NCI-H1105 (cell line): ENCODE measurements at places on chromosomes 11 and 22.

DNA sequence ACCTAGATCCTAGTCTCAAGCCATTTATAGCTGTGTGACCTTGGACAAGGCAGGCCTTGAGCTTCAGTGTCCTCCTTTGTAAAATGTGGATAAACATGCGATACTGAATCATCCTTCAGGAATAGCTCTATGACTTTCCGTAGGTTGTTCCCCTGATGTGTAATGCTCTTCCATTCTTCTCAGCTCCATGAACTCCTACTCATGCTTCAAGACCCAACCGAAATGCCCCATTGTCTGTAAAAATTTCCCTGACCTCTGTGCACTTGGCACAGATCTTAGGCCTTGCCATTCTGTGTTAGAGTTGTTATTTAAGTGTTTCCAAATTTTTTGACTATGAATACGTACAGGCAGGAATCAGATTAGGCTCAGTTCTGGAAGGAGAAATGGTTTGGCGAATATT is 3.3 kb upstream of the BEST1 start:
- DNase-seq = no peak

GRCh38 chr11:1031121-1031899 is 5.2 kb downstream of the MUC6 start:
- DNase-seq = no peak

- no peak for DNase-seq
These were observed 275.0 kb downstream of the ST3GAL4 start for GRCh38 chr11:126630488-126630887.

- no peak for DNase-seq
These were observed 43.8 kb upstream of the RTL6 start for GRCh38 chr22:44541671-44542319.

DNA sequence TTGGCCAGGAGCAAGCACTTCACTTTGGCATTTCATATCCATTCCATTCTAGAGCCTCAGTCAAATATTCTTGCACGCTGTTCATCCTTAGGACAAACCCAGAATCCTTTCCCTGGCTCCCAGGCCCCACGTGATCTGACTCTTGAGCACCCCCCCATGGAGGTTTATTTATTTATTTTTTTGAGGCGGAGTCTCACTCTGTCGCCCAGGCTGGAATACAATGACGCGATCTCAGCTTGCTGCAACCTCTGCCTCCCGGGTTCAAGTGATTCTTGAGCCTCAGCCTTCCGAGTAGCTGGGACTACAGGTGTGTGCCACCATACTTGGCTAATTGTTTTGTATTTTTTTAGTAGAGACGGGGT is 12.7 kb upstream of the TSGA10IP start:
- no peak for DNase-seq

DNA sequence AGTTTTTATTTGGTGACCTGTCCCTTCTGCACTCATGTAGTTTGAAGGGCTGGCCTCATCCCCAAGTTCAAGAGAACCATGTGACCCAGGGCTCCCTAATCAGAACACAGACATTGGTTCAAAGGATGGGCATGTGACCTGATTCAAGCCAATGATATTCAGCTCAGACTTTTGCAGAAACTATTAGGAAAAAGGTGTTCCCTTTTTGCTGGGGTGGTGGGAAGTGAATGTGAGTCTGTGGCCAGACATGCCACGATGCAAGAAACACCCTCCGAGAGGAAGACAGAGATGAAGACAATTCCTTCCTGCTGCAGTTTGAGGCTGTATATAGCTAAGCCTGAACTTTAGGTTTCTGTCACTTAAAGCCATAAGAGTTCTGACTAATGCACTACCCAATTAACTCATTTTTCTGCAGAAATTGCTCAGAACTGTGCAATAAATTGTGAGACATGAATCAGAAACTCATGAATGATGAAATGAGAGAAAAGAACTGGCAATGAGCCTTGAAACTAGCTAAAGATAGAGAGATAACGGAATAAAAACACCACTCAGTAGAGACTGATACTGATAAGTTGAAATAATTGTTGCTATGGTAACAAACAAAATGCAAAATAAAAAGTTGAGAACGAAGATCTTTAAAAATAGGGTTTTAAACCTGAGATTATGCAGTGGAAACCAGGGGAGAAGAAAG is 9.2 kb upstream of the MAPK1 start:
- no peak for DNase-seq

GRCh38 chr11:20155683-20156279 is 4.5 kb downstream of the DBX1 start:
- DNase-seq = no peak

DNA sequence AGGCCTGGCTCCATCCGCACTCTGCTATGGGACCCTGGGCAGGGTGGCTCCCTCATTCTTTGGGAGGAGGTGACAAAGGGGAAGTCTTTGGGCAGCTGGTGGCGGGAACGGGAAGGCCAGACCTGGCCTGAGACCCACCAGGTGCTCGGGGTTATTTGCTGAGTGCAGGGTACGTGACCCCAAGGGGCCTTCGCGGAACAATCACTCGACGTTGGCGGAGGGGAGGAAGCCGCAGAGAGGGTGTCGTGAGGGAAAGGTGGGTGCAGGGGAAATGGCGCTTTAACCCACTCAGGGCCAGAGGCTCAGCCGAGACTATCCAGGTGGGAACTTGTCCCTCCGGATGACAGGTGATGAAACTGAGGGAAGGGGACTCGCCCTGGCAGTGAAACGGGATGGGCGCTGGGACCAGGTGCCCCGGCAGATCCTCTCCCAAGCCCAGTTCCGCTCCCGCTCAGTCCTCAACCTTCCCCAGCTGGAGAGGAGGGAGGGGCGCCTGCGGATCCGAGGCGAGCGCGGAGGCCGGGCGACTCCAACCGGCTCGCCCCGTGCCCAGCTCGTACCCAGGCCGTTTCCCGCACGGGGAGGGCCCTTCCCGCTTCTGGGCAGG is 911 bp downstream of the A4GALT start:
- DNase-seq = no peak

- no peak for DNase-seq
These were observed 1375.1 kb upstream of the TENM4 start for GRCh38 chr11:80815752-80816453.

DNA sequence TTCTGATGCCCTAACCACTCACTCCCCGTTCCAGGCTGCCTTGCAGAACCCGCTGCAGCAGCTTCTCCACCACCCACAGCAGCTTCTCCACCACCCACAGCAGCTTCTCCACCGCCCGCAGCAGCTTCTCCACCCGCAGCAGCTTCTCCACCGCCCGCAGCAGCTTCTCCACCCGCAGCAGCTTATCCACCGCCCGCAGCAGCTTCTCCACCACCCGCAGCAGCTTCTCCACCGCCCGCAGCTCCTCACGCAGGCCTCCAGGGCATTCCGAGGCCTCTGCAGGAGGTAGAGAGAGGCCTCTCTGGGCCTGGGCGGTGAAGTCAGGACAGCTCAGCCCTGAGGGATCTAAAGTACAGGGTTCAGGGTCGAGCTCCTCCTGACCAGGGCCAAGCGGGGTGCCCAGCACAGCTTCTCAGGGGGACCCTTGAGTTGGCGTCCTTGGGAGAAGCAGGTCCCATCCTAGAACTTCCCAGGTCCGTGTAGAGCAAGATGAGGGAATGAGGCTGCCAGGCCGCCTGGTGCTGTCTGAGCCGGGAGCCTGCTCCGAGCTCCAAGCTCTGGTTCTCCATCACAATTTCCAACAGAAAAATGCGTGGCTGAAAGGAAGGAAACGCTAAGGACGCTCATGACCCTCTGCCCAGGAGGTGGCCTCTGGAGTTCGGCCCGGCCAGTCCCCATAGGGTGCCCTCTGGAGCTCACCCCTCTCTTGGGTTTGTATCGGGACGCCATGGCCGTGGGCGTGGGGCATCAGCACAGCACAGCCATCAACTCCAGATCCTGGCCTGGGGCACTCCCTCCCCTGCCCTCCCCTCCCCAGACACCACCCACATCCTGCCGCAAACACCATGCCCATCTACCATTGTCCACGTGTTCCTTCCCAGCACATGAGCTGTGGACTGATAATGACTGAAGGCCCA is 528.6 kb downstream of the BRD1 start:
- no peak for DNase-seq
